ENCODE measurements at places on chromosomes 6 and 20.

DNA sequence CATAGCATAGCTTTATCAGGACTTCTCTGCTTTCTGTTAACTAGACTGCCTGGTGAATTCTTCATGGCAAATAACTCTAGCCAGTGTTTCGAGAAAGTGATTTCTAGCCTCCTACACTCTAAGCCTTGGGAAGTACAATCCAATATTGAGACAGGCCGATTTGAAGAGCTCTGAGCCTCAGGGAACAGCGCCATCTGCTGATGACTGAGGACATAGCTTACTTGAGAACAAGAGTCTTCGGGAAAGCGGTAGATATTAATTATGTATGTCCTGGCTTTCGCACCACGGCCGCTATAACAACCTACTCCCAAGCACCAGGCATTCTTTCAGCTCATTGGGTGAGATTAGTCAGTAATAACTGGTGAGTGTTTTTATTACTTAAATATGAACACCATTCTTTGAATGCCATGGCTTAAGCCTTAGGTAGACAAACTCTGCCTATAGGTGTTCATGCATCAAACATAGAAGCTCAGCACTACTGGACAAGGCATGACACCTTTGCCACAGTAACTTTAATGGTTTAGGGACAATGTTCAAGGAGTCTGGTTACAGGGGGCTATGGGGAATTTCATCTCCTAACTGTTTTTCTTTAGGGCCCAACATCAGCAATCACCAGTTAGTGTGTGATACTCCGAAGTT lies 518.6 kb downstream of the BMP2 start:
- DNase-seq: peak; percentile 0

GRCh38 chr6:28776269-28777146 lies 147.3 kb downstream of the TRIM27 start:
- DNase-seq: no peak

- no peak for DNase-seq
These were observed 7.4 kb downstream of the PIM1 start for GRCh38 chr6:37177077-37177934.

- no peak for DNase-seq
These were observed 291.0 kb downstream of the ZFAND3 start for GRCh38 chr6:38110481-38110971.

- DNase-seq: no peak
These were observed 57.1 kb upstream of the C20orf144 start for GRCh38 chr20:33604991-33605370.

DNA sequence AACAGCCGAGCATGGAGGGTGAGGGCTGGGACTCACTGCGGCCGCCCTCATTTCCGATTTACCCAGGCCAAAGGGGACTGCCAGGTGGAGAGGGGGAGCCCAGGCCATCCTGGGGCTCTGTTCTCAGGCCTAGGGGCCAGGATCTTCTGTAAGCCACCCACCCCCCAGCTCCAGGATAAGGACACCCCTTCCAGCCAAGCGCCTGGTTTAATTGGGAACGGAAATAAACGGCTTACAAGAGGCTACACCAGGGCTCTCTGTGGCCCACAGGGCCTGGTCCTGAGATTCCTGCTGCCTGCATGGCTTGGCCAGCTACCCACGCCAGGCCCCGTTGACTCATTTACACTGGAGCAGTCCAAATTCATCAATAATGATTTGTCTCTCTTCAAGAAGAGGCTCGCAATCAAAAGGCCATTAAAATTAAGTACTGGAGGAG lies 68.1 kb upstream of the TOP1 start:
- no peak for DNase-seq

Data from stimulated activated CD4-positive, alpha-beta T cell treated with anti-CD3 and anti-CD28 coated beads, Interleukin-12 subunit alpha, Interleukin-12 subunit beta, amount 100 ng/mL, for 4 hours (primary cell).